Activated CD8-positive, alpha-beta memory T cell treated with anti-CD3 and anti-CD28 coated beads, Interleukin-2, amount 10 ng/mL, durations not matched to agents 7 days and 5 days (primary cell): ENCODE measurements at places on chromosomes 12 and 14. TPM values are rescaled to one million over a fixed set of nuclear protein-coding genes. Genes with fewer than 3 reads are reported as not detected.

The COCH gene
- 1.9 TPM for total RNA-seq

The SERPINA10 gene
- total RNA-seq, result not detected

DNA sequence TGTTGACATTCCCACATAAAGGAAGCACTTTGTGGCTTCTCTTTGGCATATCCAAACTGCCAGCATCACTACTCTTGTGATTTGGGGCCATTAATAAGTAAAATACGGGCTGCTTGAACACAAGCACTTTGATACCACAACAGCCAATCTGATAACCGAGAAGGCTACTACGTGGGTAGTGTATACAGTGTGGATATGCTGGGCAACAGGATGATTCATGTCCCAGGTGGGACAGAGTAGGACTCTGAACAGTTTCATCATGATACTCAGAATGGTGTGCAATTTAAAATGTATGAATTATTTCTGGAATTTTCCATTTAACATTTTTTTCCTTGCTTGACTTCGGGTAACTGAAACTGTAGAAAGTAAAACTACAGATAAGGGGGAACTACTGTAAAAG, 225.0 kb upstream of the DDHD1 start:
- DNase-seq, result no peak

DNA sequence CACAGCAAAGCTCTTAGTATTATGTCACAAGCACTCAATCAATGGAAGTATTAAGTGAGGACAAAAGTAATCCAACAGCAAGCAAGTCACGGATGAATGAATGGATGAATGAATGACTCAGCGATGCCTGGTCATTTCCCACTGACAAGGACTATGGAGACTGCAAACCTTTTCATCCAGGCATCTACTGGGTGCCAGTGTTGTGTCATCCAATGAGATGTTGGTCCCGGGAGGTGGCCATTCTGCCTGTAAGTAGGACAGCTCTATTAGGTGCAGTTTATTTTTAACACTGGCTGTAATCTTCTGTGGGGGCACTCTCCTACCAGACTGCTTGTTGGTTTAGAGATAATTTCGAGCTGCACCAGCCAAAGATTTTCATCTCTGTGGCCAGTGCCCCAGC, 39.4 kb downstream of the STAB2 start:
- DNase-seq, result no peak

DNA sequence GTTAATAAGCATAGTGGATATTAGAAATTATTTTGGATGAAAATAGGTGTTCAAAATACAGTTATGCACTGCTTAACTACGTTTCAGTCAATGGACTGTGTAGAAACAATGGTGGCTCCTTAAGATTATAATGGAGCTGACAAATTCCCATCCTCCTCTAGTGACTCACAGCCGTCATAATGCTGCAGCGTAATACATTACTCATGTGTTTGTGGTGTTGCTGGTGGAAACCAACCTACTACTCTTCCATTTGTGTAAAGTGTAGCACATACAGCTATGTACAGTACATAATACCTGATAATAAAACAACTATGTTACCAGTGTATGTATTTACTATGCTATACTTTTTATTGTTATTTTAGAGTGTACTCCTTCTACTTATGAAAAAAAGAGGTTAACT, 111.2 kb upstream of the TMCC3 start:
- no peak for DNase-seq

- DNase-seq, result no peak
Observed at GRCh38 chr12:101733166-101733565, 6.1 kb downstream of the SYCP3 start.

GRCh38 chr12:127400221-127400620, 866.7 kb upstream of the TMEM132C start:
- no peak for DNase-seq

- DNase-seq, result peak; percentile 42
Observed at GRCh38 chr12:402029-402389, 565 bp downstream of the CCDC77 start.

DNA sequence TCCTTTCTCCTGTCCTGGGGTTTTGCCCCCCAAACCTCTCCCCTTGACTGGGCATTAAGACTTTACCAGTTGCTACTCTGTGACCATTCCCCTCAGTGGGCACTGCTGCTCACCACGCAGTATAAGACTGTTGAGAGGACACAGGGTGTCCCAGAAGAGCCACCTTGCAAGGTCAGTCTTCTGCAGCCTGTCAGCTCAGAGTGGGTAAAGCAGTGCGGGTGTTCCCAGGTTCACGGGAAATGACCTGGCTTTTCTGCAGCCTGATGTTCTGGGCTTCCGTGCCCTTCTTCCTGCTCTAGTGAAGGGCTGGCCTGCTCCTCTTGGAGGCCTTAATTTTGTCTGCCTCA, 34.2 kb downstream of the KCNA1 start:
- DNase-seq, result no peak

DNA sequence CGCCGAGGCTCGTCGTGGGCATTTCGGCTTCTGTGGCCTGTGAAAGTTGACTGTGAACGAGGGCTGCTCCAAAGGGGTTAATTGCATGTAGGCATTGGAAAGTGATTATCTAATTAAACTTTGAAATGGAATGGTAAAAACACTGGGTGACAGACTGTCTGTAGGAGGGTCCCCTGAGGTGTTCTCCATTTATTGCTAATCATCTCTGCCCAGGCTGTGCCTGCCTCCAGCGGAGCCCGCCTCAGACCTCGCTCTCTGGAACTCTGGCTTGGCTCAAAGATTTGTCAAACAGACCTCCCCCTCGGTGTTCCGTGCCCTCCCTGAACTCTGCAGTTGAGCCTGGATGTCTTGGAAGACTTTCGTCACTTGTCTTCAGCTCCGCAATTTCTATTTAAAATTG, 50.2 kb upstream of the VRK1 start:
- no peak for DNase-seq

- no peak for DNase-seq
Observed at GRCh38 chr12:91609283-91609682, 426.7 kb upstream of the DCN start.
